Tracheal epithelial cell (primary cell): ENCODE measurements at places on chromosomes 4 and X. TPM values are rescaled to one million over a fixed set of nuclear protein-coding genes. Genes with fewer than 3 reads are reported as not detected.

The NPY2R gene
- total RNA-seq = not detected in 2 replicates

The NAT8L gene
- total RNA-seq = 0.24 TPM in 1 of 2 replicates, not detected in the other

The GALNTL6 gene
- not detected in 2 replicates for total RNA-seq

The DDX60 gene
- total RNA-seq = 4.9 and 14.0 TPM in 2 replicates

The FMR1NB gene
- not detected in 2 replicates for total RNA-seq

The RPL9 gene
- total RNA-seq = 3,787 and 4,566 TPM in 2 replicates

The APELA gene
- total RNA-seq = not detected in 2 replicates

The MAGEA6 gene
- total RNA-seq = not detected in 2 replicates

The STK32B gene
- total RNA-seq = 0.43 and 1.9 TPM in 2 replicates

The RGN gene
- total RNA-seq = 0.24 and 0.43 TPM in 2 replicates

The MAB21L2 gene
- total RNA-seq = not detected in 2 replicates

The PASD1 gene
- total RNA-seq = not detected in 2 replicates

The VCX2 gene
- total RNA-seq = not detected in 2 replicates

The RENBP gene
- total RNA-seq = 2.1 and 5.5 TPM in 2 replicates

The LCORL gene
- total RNA-seq = 8.5 and 9.4 TPM in 2 replicates

The CSN1S1 gene
- total RNA-seq = not detected in 2 replicates

The ERVMER34-1 gene
- 2.9 and 7.0 TPM in 2 replicates for total RNA-seq

The ERCC6L gene
- total RNA-seq = under 0.01 and 0.48 TPM in 2 replicates

The SULT1B1 gene
- under 0.01 TPM in 1 of 2 replicates, not detected in the other for total RNA-seq

The RAB39B gene
- total RNA-seq = under 0.01 and 0.21 TPM in 2 replicates

The ADH1A gene
- not detected in 2 replicates for total RNA-seq

The LIMCH1 gene
- total RNA-seq = 3.9 and 4.7 TPM in 2 replicates
